Psoas muscle (tissue), 8 donors: ENCODE measurements at places on chromosomes 2 and 18. TPM values are rescaled to one million over a fixed set of nuclear protein-coding genes. Genes with fewer than 3 reads are reported as not detected.

- DNase-seq = no peak
Observed at GRCh38 chr2:174074831-174075230, 109.7 kb upstream of the SP3 start.

- DNase-seq = no peak
Observed at GRCh38 chr2:108288534-108289106, at the start of gene SULT1C2. Gene SULT1C2, plus strand, starts transcription at chr2:108288895. Its CDS starts 4,773 bp downstream, at chr2:108293668.

DNA sequence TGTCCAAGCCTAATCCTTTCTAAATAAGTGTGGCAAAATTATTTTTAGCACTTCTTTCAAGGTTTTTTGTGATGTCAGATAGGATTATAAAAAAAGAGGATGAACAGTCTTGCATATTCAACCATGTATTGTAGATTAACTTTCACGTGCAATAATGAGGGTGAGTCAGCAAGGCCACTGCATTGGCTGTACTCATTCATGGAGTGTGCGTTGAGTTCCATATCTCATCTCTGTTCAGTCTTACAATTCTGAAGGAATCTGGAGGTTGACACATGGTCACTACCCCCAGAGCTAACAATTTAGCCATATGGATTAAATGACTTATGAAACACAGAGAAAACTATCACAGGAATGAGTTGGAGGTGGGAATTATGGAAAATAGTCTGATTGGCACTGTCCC lies 810.5 kb downstream of the SLC4A3 start:
- DNase-seq = no peak

DNA sequence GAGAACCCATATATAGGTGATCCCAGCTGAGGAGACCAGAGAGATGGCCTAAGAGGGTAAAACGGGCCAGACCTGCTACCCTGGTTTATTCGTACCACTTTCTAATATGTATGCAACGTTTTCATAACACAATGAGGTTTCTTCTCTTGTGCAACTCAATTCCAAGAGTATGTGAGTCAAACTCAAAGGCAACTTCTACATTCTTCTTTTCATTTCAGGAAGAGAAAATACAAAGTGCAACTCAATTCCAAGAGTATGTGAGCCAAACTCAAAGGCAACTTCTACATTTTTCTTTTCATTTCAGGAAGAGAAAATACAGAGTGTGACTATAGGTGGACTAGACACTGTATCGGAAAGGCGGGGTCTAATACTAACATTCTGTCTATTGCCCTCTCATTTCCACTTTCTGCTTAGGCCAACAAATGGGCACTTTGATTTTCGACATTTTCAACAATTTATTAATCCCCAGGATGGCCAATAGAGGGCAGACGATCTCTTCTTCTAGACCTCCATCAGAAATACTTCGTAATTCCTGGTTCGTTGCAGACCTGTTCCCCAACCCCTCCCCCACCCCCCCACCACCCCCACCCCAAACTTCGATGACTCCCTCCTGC lies 3.7 kb upstream of the CRIM1 start:
- DNase-seq = no peak

DNA sequence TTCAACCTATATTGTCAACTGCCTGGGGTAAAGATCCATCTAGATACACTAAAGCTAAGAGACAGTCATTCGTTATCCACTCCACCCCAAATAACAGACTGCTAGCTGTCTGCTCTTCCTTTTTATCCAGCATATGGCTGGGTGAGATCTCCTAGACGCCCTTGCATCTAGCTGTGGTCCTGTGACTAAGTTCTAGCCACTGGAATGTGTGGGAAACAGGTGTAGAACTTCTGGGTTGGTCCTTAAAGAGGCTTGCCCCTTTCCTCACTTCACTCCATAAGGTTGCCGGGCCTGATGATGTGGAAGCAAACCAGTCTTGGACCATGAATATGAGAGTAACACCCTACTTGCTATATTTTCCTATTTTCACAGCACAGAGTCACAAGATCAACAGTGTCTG lies 3.2 kb downstream of the COA5 start:
- DNase-seq = no peak

DNA sequence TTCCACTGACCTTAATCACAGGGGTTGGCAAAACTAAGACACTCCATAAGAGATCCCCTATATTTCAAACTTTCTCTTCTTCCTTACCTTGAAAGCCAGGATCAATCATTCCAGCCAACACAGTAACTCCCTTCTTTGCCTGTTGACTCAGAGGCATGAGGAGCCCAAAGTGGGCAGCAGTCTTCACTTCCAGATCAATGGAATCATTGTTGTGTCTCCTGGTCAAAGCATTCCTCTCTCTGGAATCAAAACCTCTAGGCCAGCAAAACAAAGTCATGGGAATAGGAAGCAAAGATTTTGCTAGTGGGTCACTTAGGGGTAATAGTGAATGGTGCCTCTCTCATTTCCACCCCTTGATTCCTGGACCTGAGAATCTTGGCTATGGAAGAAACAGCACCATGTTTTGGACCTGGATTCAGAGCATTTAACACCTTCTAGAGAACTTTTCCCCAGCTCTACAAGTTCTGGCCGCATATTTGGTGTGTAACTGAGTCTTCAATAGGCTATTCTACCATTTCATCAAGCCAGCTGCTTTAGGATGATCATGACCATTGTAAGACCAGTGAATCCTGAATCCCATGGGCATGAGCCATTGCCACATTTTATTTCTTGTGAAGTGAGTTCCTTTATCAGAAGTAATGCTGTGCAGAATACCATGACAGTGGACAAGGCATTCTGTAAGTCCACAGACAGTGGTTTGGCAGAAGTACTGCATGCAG lies 65.7 kb upstream of the SERPINE2 start:
- DNase-seq = no peak

GRCh38 chr18:45398448-45398847 lies 216.8 kb upstream of the SLC14A2 start:
- no peak for DNase-seq

GRCh38 chr2:155054712-155055111 lies 356.2 kb downstream of the KCNJ3 start:
- no peak for DNase-seq

GRCh38 chr2:71498261-71498701 lies 44.9 kb downstream of the DYSF start:
- no peak for DNase-seq

DNA sequence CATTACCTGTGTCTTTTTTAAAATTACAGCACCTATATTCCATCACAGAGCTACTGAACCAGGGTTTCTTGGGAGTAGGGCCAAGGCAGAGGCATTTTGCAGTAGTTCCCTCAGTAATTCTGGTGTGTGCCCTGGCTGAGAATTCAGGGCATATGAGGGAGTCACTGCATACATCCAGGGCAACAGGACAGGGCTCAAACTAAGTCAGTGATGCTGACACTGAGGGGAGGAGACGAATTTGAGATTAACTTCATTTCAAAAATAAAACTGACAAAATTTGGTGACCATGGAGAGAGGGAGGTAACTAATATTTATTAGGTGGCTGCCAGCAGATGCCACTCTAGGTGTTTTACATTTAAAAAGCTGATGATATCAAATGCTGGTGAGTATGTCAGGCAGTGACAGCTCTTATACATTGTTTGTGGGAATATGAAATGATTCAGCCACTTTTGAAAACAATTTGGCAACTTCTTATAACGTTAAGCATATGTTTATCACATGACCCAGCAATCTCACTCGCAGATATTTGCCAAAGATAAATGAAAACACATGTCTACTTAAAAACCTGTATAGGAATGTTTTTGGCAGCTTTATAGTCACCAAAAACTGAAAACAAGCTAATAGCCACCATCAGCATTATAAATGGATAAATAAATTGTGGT lies 20.3 kb downstream of the STRADB start:
- no peak for DNase-seq

- no peak for DNase-seq
Observed at GRCh38 chr18:11767935-11768334, 78.9 kb downstream of the GNAL start.

- no peak for DNase-seq
Observed at GRCh38 chr2:237711458-237712150, 84.2 kb downstream of the LRRFIP1 start.

GRCh38 chr18:63365876-63366212 lies 1.2 kb downstream of the KDSR start:
- DNase-seq = no peak

DNA sequence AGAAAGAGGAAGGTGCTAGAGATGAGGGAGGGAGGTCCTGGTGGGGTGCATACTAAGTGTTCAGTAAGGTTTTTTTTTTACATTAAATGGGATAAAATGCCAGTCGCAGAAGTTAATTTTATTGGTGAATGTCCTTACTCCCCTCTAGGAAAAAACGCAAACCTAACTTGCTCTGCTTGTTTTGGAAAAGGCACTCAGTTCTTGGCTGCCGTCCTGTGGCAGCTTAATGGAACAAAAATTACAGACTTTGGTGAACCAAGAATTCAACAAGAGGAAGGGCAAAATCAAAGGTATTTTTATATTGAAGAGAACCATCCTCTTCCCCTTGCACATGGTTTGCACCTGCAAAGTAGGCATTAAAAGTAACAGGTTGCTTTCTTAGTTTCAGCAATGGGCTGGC lies 12.7 kb upstream of the IL18R1 start:
- DNase-seq = no peak

Gene NAB1
- polyA plus RNA-seq = 2.6 TPM

Gene GLI2
- 0.20 TPM for polyA plus RNA-seq

Gene ABCB11
- 0.03 TPM for polyA plus RNA-seq

Gene TIMM21
- 158 TPM for polyA plus RNA-seq

Gene HDHD2
- 18.5 TPM for polyA plus RNA-seq

Gene CCDC74A
- polyA plus RNA-seq = 0.18 TPM

Gene IL37
- polyA plus RNA-seq = not detected
